Sciatic nerve (tissue), 2 donors: ENCODE measurements at places on chromosomes 12 and 14. TPM values are rescaled to one million over a fixed set of nuclear protein-coding genes. Genes with fewer than 3 reads are reported as not detected.

Gene WIF1
- 0.76 TPM for total RNA-seq

Gene TMEM117
- total RNA-seq: 24.8 TPM

Gene FAM222A
- 4.7 TPM for total RNA-seq

Gene SLC22A17
- 67.3 TPM for total RNA-seq

Gene AICDA
- 0.40 TPM for total RNA-seq

Gene KRT79
- not detected for total RNA-seq

Gene SDR9C7
- total RNA-seq: 0.18 TPM

Gene USP5
- total RNA-seq: 70.1 TPM
